Daoy (cell line): ENCODE measurements at places on chromosomes 5 and 9.

- DNase-seq = no peak
These were observed 110.1 kb upstream of the RAD23B start for GRCh38 chr9:107172979-107173347.

- peak; percentile 56 for DNase-seq
These were observed 53.6 kb downstream of the SAXO1 start for GRCh38 chr9:18979367-18979766.

- DNase-seq = no peak
These were observed 73.3 kb upstream of the TTC23L start for GRCh38 chr5:34765662-34766061.

GRCh38 chr5:175542966-175543235 lies 64.5 kb downstream of the SFXN1 start:
- DNase-seq = no peak

- no peak for DNase-seq
These were observed 27.7 kb downstream of the PARP8 start for GRCh38 chr5:50694027-50694590.

- DNase-seq = no peak
These were observed 34.5 kb downstream of the FNBP1 start for GRCh38 chr9:130008538-130008937.

DNA sequence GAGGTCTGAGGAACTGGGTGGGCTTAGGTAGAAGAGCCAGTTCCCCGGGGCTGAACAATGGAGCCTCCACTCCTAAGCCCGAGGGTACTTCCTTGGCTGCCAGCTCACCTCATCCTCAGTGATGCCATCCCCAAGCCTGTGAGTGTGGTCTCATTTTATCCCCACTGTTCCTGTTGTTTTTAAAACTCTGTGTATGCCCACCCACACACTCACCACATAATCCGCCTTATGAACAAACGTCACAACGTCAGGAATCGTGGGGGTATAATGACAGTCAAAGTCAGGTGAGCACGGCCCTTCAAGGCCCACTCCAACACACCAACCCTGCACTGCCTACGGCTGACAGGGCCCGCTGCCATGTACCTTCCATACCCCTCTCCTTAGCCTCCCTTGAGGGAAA lies 61.1 kb downstream of the PTCH1 start:
- no peak for DNase-seq

- no peak for DNase-seq
These were observed 63.1 kb downstream of the GRAMD2B start for GRCh38 chr5:126486332-126486731.

DNA sequence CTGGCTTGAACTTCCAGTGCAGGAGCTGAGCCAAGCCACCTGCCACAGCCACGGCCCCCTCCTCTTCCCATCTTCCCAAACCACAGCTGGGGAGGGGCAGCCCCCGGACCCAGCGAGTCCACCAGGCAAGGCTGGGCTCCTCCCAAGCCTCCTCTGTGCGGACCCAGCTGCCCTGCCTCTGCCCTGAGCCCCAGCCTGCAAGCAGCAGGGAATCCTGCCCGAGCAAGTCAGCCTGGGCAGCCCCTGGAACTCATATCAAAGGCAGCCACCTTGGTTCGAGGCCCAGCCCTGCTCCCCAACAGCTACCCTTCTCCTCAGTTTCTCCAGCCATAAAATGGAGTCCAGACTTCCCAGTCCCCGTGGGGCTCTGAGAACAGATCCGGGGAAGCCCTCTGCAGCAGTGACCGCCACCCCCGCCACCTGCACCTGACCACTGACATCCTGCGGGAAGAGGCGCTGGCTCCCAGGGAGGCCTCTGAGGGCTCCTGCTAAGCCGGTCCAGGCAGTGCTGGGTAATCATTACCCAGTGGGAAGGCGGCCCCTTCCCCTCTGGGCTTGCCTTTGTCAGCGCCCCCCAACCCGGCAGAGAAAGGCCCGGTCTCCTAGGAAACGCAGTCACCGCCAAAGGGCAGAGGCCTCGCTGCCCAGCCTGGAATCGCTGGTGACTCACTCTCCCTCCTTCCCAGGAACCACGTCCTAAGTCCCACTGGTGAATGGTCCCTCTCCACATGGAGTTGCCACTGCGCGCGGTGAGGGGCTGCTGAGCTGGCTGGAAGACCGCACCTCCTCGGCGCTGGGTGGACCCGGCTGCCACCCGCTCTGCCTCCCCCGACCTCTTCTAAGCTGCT lies 1.5 kb downstream of the VAV2 start:
- DNase-seq = peak; percentile 84

- no peak for DNase-seq
These were observed 64.1 kb downstream of the ZFAND5 start for GRCh38 chr9:72300873-72301272.

DNA sequence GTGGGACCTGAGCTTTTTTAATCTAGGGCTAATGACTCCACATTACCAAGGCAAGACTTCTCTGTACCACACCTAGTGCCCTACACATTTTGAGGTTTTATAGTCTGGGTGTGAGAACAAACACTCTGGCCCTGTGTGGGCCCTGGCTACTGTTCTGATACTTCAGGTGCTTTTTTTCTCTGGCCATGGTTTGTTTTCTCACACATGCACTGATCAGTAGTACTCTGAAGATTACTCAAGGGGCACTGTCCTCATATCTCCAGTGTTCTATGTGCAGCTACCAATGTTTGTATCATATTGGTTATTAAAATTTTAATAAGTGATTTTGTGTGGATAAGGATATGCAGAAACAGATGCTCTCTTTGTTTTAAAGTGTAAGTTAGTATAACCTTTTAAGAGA lies 5.9 kb upstream of the C9orf40 start:
- DNase-seq = no peak

GRCh38 chr5:81534441-81534840 lies 140.5 kb upstream of the ACOT12 start:
- no peak for DNase-seq

DNA sequence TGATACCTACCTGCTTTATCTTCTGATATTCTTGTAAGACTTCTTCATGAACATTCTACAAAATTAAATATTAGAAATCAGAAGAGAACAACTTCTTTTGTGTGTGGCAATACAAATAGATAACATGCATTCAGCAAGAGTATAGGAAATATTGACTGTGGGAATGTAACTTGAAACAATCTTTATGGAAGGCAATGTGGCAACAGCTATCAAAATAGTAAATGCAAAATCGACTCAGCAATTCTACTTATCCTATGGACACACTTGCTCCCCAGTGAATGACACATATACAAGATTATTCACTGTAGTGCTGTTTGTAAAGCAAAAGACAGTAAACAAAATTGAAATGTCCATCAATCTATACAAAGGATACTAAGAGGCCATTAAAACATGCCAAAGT lies 66.5 kb upstream of the GLRX start:
- no peak for DNase-seq

- DNase-seq = peak; percentile 84
These were observed 145.9 kb downstream of the CARTPT start for GRCh38 chr5:71864730-71865601.

DNA sequence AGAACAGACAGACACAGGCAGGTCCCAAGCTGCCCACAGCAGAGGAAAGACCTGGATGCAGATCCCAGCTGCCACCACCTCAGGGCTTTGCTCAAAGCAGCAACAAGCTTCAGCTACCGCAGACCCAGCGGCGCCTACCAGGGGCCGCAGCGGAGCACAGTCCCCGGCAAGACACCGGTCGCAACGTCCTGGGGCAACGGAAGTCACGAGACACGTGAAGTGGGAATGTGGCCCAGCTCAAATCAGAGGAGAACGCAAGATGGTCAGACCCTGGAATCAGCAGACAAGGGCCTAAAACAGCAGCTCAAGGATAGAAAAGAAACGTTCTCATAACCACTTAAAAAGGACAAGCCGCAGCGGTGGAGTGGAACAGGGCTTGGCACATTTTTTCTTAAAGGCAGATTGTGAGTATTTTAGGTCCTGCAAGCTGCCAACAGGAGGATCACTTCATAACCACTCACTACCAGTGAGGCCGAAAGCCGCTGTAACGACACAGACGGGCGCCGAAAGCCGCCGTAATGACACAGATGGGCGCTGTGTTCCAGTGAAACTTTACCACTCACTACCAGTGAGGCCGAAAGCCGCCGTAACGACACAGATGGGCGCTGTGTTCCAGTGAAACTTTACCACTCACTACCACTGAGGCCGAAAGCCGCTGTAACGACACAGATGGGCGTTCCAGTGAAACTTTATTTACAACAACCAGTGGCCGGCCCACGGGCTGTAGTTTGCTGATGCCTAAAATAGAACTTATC lies 21.7 kb downstream of the SLC9A3 start:
- no peak for DNase-seq

GRCh38 chr9:105141146-105141975 lies 103.1 kb upstream of the SLC44A1 start:
- no peak for DNase-seq

- no peak for DNase-seq
These were observed 47.7 kb upstream of the STK32A start for GRCh38 chr5:147187099-147187540.

DNA sequence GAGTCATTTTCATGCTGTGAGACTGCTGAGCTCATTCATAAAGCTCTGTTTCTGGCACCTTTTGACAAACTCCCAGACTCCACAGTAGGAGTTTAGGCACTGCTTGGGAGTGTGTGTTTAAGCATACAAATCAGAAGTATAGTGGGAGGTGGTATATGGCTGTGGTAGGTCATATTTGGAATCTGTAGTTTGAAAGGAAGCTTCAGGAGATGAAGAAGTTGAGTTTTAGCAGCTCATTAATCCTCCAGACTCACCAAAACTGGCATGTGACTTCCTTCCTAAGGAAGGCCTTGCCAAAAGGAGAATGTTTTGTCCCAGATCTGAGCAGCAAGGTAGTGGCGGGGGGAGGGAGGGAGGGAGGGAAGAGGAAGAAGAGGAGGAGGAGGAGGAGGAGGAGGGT lies 52.8 kb downstream of the SAXO1 start:
- no peak for DNase-seq

GRCh38 chr5:124030043-124030491 lies 518.1 kb downstream of the CSNK1G3 start:
- DNase-seq = no peak

- DNase-seq = no peak
These were observed 81.4 kb downstream of the DENND1A start for GRCh38 chr9:123848447-123849085.

- no peak for DNase-seq
These were observed 25.8 kb downstream of the FBXW2 start for GRCh38 chr9:120767451-120767850.

DNA sequence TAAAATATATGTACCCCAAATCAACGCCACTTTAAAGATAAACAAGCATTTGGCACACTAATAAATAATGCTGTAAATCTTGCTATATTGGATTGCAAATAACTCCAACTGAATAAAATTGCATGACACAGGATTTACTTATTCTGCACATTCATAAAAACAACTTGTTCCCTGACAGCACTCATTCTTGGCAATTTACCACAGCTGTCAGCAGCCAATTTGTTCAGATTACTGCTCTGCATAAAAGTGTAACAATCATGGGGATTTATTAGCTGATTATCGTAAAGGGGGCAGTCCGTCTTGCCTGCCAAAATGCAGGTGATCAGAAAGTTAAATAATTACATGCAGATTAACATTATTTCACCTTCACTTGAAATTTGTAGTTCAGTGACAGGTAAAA lies 285.3 kb downstream of the SLF1 start:
- DNase-seq = no peak

GRCh38 chr5:181160152-181160754 lies 12.9 kb downstream of the OR2V2 start:
- peak; percentile 83 for DNase-seq

- DNase-seq = no peak
These were observed 351.2 kb downstream of the MLLT3 start for GRCh38 chr9:20271096-20271495.

GRCh38 chr5:65338606-65339151 lies 143.0 kb downstream of the ADAMTS6 start:
- DNase-seq = no peak

- DNase-seq = no peak
These were observed 220.5 kb upstream of the MPDZ start for GRCh38 chr9:13500034-13500433.

DNA sequence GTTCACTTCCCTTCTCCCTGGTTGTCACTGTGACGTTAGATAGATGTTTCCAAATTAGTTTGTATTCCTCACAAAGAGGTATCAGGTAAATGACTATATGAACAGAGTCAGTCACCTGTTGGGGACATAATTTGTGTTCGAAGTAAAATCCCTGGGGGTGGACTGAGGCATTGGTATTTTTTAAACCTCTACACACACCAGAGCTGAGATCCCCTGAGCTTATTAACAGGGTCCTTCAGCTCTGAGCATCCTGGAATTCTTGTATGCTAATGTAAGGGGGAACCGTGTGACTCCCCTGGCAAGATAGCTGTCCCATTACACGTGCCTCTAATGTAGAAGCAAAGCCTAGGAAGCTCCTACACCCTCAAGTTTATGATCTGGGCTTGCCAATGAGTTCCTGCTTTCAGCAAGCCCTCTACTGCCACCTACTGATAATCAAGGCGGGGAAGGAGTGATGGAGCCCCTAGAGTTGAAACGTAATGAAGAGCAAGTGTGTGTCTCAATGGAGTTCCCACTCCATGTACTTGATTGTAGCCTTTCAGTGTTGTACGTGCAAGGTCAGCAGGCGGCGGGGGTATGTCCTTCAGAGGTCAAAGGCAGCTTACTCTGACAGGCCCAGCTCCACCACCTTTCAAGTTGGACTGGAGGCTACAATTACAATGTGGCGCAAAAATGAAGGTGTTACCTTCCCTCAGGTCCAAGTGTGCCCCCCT lies 14.4 kb downstream of the PRKACG start:
- peak; percentile 70 for DNase-seq

GRCh38 chr9:132582786-132583583 lies 579 bp downstream of the BARHL1 start:
- no peak for DNase-seq

DNA sequence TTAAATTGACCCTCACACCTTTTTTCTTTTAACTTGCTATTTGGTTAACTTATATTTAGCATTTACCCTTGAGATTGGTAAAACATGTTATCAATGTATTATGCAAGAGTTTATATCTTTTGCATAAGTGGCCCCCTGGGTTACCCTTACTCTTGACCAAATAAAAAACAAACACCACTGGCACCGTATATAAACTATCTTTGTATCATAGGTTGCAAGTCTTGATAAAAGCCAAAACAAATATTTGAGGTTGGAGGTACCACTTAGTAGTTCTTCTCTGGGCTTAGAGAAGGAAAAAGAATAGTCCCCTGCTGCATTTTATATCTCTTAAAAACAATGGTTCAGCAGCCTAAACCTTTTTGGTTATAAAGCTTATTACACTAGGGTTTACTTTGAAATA lies 61.3 kb downstream of the WDR36 start:
- DNase-seq = no peak

DNA sequence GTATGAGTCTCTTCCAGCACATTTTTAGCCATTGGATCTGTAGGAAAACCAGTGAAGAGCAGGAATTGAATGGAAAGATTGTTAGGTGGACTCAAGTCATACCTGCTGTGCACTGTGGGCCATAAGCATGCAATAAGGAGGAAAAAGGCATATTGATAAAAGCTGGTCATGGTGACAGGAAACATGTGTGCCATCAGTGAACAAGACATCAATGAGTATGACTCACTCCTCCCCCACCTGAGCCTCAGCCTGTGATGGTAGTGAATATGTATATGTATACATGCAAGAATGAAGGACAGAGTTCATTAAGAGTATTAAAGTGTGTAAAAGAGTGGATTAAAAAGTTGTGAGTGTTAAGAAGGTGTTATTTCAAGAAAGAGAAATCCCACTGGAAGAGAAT lies 164.5 kb downstream of the TMEM38B start:
- DNase-seq = no peak

- DNase-seq = no peak
These were observed 8.3 kb upstream of the COMMD10 start for GRCh38 chr5:116076496-116076895.

- DNase-seq = no peak
These were observed 294.6 kb downstream of the SEC61B start for GRCh38 chr9:99516657-99517049.
